Activated B cell treated with CpG ODN at 0.5 μM for 24 hours (primary cell): ENCODE measurements at places on chromosomes 6 and 20. TPM values are rescaled to one million over a fixed set of nuclear protein-coding genes. Genes with fewer than 3 reads are reported as not detected.

DNA sequence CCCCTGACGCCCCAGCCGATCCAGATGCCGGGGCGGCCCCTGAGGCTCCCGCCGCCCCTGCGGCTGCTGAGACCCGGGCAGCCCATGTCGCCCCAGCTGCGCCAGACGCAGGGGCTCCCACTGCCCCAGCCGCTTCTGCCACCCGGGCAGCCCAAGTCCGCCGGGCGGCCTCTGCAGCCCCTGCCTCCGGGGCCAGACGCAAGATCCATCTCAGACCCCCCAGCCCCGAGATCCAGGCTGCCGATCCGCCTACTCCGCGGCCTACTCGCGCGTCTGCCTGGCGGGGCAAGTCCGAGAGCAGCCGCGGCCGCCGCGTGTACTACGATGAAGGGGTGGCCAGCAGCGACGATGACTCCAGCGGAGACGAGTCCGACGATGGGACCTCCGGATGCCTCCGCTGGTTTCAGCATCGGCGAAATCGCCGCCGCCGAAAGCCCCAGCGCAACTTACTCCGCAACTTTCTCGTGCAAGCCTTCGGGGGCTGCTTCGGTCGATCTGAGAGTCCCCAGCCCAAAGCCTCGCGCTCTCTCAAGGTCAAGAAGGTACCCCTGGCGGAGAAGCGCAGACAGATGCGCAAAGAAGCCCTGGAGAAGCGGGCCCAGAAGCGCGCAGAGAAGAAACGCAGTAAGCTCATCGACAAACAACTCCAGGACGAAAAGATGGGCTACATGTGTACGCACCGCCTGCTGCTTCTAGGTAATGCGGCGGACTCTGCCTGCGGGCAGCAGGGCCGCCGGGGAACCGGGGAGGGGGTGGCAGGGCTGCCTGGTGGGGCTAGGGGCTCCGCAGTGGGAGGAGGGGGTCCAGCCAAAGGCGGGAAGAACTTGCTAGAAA lies 2.3 kb downstream of the GNAS start:
- H3K27ac ChIP-seq: no peak overlapping the region
- no peaks in the 10 kb centered on the region for H3K36me3 ChIP-seq
- peak overlapping the region; percentile 50 for H3K4me3 ChIP-seq
- peaks cover 37% of the 10 kb centered on the region for H3K27me3 ChIP-seq
- DNase-seq: peak; percentile 24

- no peaks in the 10 kb centered on the region for H3K4me1 ChIP-seq
- no peak for DNase-seq
- H3K27ac ChIP-seq: no peak overlapping the region
Measured at GRCh38 chr6:154613137-154613676, 102.7 kb upstream of the CNKSR3 start.

- H3K27me3 ChIP-seq: peaks cover under 1% of the 10 kb centered on the region
- no peaks in the 10 kb centered on the region for H3K36me3 ChIP-seq
- no peak for DNase-seq
- no peaks in the 10 kb centered on the region for H3K4me1 ChIP-seq
- H3K27ac ChIP-seq: no peak overlapping the region
Measured at GRCh38 chr6:46961232-46961631, 39.5 kb upstream of the ADGRF5 start.

DNA sequence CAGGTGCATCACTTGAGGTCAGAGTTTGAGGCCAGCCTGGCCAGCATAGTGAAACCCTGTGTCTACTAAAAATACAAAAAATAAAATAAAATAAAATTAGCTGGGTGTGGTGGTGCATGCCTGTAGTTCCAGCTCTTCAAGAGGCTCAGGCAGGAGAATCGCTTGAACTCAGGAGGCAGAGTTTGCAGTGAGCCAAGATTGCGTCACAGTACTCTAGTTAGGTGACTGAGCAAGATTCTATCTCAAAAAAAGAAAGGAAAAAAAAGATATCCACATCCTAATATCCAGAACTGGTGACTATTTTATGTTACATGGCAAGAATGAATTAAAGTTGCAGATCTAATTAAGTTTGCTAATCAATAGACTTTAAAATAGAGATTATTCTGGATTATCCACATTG lies 32.5 kb downstream of the SCGN start:
- H3K27ac ChIP-seq: no peak overlapping the region
- H3K27me3 ChIP-seq: peaks cover 37% of the 10 kb centered on the region
- no peak for DNase-seq
- no peaks in the 10 kb centered on the region for H3K36me3 ChIP-seq
- no peaks in the 10 kb centered on the region for H3K4me1 ChIP-seq

DNA sequence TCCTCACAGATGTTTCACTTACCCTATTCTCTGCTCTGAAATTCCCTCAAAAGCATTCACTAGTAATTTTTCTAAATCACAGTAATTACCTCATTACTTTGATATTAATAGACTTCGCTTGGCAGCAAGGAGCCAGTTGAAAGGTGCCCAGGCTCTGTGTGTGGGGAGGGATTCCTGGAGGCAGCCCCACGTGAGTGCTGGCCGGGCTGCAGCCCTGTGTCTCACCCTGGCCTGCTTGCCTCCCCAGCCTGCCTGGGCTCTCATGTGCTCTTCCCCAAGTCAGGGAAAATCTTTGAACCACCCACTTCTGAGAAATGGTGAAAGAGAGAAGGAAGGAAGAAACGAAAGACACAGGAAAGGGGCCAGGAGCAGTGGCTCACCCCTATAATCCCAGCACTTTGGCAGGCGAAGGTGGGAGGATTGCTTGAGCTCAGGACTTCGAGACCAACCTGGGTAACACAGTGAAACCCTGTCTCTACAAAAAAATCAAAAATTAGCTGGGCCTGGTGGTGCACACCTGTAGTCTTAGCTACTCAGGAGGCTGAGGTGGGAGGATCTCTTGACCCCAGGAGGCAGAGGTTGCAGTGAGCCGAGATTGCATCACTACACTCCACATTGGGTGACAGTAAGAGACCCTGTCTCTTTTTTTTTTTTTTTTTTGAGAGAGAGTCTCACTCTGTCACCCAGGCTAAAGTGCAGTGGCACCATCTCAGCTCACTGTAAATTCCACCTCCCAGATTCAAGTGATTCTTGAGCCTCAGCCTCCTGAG lies 20.0 kb upstream of the SNTA1 start:
- no peaks in the 10 kb centered on the region for H3K36me3 ChIP-seq
- H3K4me1 ChIP-seq: peaks cover 26% of the 10 kb centered on the region
- H3K4me3 ChIP-seq: no peak overlapping the region
- no peak for DNase-seq
- H3K27ac ChIP-seq: peak overlapping the region; percentile 11

DNA sequence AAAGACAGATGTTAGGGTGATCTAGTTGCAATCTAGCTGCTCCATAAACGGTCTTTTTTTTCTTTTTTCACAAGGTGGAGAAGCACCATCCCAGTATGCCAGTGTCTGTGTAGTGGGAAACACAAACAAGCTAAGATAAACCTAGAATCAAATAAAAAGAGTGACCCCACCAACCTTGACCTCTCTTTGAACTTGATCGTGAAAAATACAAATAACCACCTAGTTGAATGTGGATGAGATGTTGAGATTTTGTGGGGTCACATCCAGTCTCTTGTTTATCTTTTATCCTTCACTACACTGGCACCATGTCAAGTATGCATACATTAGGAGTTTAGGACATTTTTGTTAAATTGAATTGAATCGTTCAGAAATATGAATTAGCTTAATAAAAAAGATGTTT lies 194.6 kb upstream of the EYA4 start:
- no peaks in the 10 kb centered on the region for H3K4me1 ChIP-seq
- no peak overlapping the region for H3K4me3 ChIP-seq
- peaks cover 2% of the 10 kb centered on the region for H3K27me3 ChIP-seq
- H3K36me3 ChIP-seq: no peaks in the 10 kb centered on the region
- DNase-seq: no peak

DNA sequence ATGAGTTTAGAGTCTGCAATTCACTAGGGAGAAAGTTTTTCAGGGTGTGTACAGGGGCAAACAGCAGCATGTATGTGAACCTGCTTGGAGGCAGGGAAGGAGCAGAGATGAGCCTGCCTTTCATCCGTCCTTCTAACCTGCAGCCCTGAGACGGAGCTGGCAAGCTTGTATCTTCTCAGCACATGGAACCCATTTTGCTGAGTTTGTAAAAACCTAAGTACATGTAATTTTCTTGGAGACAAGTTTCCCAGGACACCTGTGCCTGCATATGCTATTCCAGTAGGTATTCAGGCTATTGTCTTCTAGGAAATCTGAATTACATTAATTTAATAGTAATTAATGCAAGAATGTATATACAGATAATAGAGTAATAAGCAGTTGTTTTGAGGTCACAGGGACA lies 28.8 kb upstream of the MOXD1 start:
- H3K27me3 ChIP-seq: peaks cover 15% of the 10 kb centered on the region
- no peak for DNase-seq
- no peak overlapping the region for H3K4me3 ChIP-seq

- H3K36me3 ChIP-seq: no peaks in the 10 kb centered on the region
Measured at GRCh38 chr6:94501516-94501915, 1075.8 kb upstream of the MANEA start.

DNA sequence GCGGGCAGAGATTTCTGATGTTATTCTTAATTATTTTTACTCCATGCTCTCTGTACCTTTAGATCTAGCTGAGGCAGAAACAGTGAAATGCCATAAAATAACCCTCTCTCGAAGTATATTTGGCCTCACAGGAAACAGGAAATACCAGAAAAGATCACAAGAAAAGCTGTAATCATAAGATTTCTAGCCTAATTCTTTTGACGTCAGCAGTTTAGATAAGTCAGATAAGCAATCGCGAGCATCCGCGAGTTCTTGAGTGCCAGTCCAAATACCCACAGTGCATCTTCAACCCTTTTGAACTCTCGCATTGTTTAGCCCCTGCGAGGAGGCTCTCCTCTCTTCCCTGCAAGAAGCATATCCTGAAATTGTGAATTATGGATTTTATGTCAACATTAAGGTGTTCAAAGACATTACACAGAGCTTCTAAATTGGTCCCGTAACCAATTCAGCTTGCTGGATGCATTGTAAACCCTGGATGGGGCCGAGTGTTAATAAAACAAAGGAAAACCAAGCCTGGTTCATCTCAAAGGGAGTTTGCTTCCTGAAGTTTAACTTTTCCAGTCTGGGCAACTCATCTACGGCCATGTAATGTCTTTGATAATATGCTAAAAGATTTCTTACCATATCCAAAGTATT lies 198.9 kb downstream of the MTFR2 start:
- H3K27ac ChIP-seq: no peak overlapping the region
- peaks cover 4% of the 10 kb centered on the region for H3K4me1 ChIP-seq

ATG5 gene
- total RNA-seq: 29.7 and 30.3 TPM in 2 replicates

SLC17A3 gene
- not detected in 2 replicates for total RNA-seq

FAXC gene
- total RNA-seq: not detected in 2 replicates

SMIM8 gene
- 11.1 and 14.4 TPM in 2 replicates for total RNA-seq
